ENCODE measurements at places on chromosomes 3 and 15. TPM values are rescaled to one million over a fixed set of nuclear protein-coding genes. Genes with fewer than 3 reads are reported as not detected.
A peak's percentile ranks its signal among the peaks of the same experiment; 100 is the strongest.

Gene OIP5
- 1.7 TPM for total RNA-seq

GRCh38 chr3:41932464-41932863 is 29.4 kb downstream of the ULK4 start:
- no peak for DNase-seq

GRCh38 chr3:81195478-81195877 is 566.0 kb downstream of the GBE1 start:
- DNase-seq: peak; percentile 40

DNA sequence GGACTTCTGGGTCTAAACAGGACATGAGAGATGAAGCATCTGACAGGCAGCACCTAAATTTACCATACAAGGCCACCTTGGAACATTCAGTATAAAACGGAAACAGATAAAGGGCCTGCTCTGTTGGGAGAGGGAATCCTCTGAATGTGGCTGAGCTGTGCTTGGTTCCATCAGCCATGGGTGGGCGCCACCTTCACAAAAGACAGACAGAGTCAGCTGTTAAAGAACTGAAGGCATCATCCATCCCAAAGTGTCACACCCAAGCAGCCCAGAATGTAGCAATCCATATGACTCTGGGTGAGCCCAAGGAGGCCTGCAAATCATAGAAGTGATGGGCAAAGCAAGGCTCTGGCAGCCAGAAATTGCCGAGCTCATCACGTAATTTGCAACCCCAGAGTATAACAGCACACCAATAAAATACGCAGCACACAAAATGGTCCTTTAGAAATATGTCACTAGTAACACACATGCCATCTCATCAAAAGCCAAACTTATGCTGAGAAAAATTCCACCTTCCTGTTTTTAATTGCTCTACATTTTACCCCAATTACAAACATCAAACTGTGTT is 24.8 kb upstream of the RBP1 start:
- no peak for DNase-seq
